ENCODE measurements at places on chromosomes 5 and 9.

GRCh38 chr5:58486290-58486689 lies 4.9 kb upstream of the GAPT start:
- DNase-seq = no peak

- DNase-seq = no peak
Measured at GRCh38 chr5:68222824-68223354, 7.3 kb downstream of the PIK3R1 start.

DNA sequence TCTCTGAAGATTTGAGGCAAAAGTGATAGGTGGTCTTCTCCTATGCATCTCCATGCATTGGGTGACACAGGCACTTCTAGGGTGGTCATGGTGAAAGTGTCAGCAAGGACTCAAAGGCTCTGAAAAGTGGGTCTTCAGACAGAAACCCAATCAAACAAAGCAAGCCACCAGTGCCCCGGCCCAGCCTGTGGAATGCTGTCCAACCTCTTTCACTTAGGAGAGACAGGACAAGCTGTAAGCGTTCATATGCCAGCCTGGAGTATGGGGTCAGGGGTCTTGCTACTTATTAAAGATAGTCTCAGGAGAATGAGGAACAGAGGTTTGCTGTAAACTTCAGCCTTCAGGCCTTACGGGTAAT lies 324.5 kb downstream of the GADD45G start:
- no peak for DNase-seq

DNA sequence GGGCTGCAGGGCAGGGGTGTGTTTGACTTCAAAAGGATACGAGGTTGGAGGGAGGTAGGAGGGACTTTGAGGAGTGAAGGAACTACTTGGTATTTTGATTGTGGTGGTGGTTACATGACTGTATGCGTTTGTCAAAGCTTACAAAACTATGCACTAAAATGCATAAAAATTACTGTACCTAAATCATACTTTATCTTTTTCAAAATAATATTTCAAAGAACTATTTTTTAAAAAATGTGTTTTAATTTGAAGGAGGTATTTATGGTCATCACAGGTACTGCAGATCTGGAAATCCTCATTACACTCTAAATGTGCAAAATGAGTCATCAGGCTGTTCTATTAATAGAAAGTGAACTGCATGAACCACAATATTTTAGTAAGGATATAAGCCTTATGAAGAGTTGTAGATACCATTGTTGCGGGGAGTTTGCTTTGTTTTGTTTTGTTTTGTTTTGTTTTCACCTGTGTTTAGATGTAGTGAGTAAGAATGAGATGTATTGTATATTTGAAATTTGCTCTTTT lies 116.9 kb downstream of the ARRDC3 start:
- no peak for DNase-seq

DNA sequence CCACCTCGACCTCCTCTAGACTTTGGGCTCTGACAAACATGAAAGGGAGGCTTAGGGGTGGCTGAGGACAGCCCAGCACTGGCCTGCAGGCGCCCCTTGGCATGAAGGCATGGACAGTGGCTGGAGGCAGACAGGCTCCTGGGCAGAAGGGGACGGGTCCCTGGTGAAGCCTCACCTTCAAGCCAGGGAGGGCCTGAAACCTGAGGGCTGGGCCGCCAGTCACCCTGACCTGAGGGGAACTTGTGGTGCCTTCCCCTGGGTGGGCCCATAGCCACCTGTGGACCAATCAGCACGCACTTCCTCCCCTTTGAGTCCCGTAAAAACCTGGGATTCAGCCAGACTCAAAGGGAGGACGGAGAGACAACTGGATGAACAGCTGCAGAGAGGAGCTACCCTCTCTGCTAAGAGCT lies 90.4 kb upstream of the PUM3 start:
- DNase-seq = no peak

DNA sequence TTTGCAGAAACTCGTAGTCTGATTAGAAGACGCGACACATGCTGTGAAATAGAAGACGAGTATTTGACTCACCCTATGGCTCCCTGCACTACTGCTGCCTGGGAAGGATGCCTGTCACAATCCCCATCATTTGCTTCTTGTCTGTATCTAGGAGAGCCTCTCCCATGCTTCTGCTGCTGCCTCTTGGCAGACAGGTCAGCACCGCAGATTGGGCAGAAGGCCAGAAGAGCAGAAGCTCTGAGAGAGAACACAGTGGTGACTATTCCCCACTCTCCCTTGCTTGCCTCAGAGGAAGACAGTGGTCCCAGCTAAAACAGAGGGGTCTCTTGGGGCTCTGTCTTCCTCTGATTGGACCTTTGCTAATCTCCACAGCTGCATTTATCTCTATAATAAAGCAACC lies 84.0 kb upstream of the SMIM32 start:
- no peak for DNase-seq

- no peak for DNase-seq
Measured at GRCh38 chr5:131316822-131317221, 53.0 kb downstream of the CDC42SE2 start.

DNA sequence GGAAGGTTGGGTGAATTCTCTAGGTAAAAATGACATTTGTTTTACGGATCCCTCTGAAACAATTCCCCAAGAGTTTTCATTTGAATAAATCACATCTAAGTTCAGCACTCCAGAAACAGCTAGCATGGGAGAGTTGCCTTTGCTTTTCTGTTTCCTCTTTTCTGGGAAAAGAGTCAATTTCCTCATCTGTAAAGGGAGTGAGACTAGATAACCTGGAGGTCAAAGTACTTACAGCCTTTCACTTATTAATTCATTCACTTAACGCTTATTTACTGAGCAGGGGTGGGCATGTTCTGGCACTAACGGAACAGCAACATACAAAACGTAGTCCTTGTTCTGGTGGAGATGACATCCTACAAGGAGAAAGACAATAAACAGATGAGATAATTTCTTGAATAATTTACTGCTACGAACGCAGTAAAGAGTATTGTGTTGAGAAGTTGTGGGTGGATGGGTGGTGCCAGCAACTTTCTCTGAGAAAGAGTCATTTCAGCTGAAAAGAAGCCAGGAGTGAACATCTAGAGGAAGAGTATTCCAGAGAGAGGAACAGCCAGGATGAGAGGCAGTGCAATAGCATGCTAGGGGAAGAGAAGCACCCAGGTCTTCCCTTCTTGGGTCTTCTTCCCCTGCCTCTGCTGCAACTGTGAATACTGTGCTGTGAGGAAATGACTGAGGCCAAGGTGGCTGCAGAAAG lies 335.6 kb downstream of the ZSWIM6 start:
- no peak for DNase-seq

Measured in stimulated activated CD8-positive, alpha-beta memory T cell treated with anti-CD3 and anti-CD28 coated beads, Interleukin-7, amount 100 ng/mL, for 1 hour (primary cell).